Naive thymus-derived CD4-positive, alpha-beta T cell (primary cell): ENCODE measurements at places on chromosomes 5 and 9. TPM values are rescaled to one million over a fixed set of nuclear protein-coding genes. Genes with fewer than 3 reads are reported as not detected.

LCN9 gene
- not detected for total RNA-seq

- peaks cover 14% of the 10 kb centered on the region for H3K4me1 ChIP-seq
- no peaks in the 10 kb centered on the region for H3K36me3 ChIP-seq
- peak; percentile 69 for DNase-seq
Measured at GRCh38 chr5:93622240-93622885, 39.3 kb downstream of the NR2F1 start.

- H3K36me3 ChIP-seq, result no peaks in the 10 kb centered on the region
- DNase-seq, result no peak
- no peaks in the 10 kb centered on the region for H3K4me1 ChIP-seq
- H3K27ac ChIP-seq, result no peak overlapping the region
Measured at GRCh38 chr5:180665682-180666404, 16.4 kb upstream of the FLT4 start.

GAS1 gene
- 0.16 TPM for total RNA-seq

GRCh38 chr5:138349852-138350562 is 2.5 kb upstream of the KDM3B start:
- no peak overlapping the region for H3K4me3 ChIP-seq
- H3K4me1 ChIP-seq, result peaks cover 12% of the 10 kb centered on the region
- peaks cover 43% of the 10 kb centered on the region for H3K36me3 ChIP-seq
- no peak for DNase-seq
- H3K27ac ChIP-seq, result no peak overlapping the region
